ENCODE measurements at places on chromosomes 16 and 17.
A peak's percentile ranks its signal among the peaks of the same experiment; 100 is the strongest.

GRCh38 chr16:54418903-54419302 is 132.3 kb upstream of the IRX3 start:
- DNase-seq, result no peak

GRCh38 chr17:36118477-36119353 is 15.1 kb downstream of the CCL4 start:
- no peak for DNase-seq

DNA sequence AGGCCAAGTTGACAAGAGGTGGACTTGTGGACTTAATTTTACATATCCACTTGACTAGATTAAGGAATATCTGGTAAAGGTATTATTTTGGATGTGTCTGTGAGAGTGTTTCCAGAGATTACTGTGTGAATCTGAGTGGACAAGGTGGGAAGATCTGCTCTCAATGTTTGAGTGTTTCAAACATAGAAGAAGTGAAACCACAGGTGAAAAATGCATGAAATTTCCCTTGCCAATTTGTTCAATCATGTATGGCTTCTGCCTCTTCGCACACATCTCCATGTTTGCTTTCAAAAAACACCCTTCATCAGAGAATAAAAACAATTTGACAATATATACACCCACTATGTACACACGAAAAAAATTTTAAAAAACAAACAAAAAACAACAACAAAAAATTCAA is 152.7 kb downstream of the SALL1 start:
- no peak for DNase-seq

DNA sequence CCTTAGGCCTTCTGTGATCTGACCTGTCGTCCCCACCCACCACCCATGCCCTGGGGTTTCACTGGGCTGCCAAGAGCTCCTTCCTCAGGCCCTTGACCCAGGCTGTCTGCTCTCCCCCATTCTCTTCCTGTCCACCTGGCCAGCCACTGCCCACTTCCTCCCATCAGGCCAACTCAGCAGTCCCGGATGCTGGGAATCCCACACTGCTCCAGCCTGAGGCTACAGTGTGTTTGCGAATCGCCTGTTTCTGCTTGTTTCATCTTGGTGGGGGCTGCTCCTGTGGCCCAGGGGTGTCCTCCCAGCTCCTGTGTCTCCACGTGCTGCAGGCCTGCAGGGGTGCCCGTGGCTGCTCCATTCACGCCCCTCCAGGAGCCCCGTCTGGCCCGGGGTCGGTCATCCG is 839 bp upstream of the METRN start:
- no peak for DNase-seq

DNA sequence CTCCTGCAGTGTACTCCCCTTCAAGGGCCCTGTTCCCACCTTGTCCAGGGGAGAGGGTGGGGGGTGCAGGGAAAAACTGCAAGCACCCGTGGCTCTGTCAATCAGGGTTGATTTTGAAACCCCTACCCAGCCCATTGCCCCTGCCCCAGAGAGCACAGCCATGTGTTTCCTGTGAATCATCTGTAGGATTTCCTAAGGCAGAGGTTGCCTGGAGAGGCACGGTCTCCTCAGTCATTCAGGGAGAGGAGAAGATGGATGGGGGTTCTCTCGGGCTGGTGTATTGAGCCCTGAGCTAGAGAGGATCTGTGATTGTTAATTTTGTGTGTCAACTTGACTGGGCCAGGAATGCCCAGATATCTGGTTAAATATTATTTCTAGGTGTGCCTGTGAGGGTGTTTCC is 3.5 kb upstream of the AGRP start:
- no peak for DNase-seq

DNA sequence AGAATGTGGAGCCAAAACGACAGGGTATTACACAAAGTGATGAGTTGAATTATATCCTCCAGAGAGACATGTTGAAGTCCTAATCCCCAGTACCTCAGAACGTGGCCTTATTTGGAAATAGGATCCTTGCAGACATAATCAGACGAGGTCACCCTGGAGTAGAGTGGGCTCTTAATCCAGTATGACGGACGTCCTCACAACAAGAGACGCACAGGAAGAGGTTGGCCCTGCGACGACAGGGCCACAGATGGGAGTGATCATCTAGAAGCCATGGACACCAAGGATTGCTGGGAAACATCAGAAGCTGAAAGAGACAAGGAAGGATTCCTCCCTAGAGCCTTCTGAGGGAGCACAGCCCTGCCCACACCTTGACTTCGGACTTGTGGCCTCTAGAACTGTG is 142.4 kb upstream of the AXIN2 start:
- DNase-seq, result no peak

DNA sequence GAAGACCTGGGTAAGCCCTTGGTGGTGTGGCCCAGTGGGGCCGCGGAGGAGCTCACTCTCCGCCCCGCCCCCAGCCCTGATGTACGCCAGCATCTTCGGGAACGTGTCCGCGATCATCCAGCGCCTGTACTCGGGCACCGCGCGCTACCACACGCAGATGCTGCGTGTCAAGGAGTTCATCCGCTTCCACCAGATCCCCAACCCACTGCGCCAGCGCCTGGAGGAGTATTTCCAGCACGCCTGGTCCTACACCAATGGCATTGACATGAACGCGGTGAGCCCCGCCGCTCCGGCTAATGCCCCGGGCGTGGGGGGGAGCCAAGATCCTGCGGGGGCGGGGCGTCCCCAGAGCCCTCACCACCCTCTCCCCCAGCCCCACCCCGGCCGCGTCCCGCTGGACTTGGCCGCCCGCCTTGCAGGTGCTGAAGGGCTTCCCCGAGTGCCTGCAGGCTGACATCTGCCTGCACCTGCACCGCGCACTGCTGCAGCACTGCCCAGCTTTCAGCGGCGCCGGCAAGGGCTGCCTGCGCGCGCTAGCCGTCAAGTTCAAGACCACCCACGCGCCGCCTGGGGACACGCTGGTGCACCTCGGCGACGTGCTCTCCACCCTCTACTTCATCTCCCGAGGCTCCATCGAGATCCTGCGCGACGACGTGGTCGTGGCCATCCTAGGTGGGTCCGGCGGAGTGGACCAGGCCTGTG is 12.1 kb upstream of the DCAF7 start:
- DNase-seq, result no peak

DNA sequence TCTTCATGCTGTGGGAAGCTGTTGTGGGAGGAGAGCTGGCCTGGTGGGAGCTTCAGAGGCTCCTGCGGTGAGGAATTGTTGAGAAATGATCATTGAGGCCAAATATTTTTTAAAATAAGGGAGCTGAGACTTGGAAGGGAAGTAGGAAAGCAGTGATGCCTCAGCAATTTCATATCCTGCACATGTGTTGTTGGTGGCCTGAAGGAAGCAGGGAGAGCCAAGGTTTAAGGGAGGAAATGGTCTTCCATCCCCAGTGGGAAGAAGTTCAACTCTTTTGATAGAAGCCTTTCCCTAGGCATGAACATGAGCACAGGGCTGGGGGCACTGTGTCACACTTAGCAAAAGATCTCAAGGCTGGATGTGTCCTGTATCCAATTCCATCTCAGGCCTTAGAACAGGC is at the start of gene CCL14:
Gene CCL14, minus strand, starts transcription at position 87 of the 400 bp plus-strand sequence. Its CDS starts 80 bp downstream, at position 7.
- DNase-seq, result no peak

DNA sequence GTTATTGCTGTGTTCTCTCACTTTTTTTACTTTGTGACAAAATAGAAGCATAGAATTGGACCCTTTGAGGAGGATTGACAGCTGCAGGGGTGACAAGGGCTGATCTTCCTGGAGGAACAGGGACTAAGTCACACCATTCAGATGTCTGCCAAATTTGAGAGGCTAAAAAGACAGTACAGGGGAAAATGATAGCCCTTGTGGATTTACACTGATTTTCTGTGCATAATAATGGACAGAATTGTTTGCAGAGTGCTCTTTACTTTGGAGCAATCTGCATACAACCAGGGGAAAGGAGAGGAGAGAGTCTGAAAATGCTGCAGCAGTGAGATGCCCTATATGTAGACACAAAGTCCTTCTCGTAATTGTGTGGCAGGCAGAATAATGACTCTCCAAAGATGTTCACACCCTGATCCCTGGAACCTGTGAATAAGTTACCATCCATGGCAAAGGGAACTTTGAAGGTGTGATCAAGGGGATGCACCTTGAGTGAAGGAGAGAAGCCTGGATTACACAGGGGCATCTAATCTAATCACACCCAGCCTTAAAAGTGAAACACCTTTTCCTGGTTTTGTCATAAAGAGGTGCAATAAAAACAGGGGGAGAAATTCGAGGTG is 221.4 kb upstream of the CPHXL start:
- no peak for DNase-seq

GRCh38 chr17:50660887-50661345 is 26.2 kb downstream of the ABCC3 start:
- no peak for DNase-seq

GRCh38 chr17:57723427-57724025 is 21.6 kb downstream of the CCDC182 start:
- DNase-seq, result no peak

DNA sequence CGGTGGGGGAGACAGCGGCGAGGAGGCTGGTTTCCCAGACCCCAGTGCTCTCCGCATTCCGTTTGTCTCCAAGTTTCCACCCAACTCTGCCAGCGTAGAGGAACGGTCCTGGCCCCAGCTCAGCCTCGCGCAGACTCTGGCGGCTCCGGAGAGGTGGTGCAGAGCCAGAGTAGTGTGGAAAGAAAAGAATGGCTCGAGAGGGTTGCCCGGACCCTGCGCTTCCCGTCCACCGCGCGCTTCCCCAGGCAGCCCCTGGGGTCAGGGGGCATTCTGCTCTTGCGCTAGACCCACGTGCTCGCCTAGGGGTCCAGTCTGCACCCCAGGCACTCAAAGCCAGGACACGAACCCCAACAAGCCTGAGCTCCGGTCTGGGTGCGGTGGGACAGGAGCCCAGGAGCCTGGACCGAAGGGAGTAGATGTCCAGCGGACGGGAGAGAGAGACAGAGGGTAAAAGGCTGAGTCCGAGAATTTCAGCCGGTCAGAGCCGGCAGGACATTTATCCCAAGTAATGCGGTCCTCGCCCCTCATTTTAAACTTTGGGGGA is 3.8 kb downstream of the PMP22 start:
- DNase-seq, result peak; percentile 64

GRCh38 chr17:18921912-18922451 is 30.0 kb upstream of the SLC5A10 start:
- peak; percentile 22 for DNase-seq

GRCh38 chr17:46883871-46884520 is 32.6 kb downstream of the WNT9B start:
- no peak for DNase-seq

- DNase-seq, result peak; percentile 43
These were observed 77.2 kb downstream of the CNGB1 start for GRCh38 chr16:57893559-57894389.

GRCh38 chr17:78619334-78619733 is 42.1 kb upstream of the DNAH17 start:
- DNase-seq, result no peak

DNA sequence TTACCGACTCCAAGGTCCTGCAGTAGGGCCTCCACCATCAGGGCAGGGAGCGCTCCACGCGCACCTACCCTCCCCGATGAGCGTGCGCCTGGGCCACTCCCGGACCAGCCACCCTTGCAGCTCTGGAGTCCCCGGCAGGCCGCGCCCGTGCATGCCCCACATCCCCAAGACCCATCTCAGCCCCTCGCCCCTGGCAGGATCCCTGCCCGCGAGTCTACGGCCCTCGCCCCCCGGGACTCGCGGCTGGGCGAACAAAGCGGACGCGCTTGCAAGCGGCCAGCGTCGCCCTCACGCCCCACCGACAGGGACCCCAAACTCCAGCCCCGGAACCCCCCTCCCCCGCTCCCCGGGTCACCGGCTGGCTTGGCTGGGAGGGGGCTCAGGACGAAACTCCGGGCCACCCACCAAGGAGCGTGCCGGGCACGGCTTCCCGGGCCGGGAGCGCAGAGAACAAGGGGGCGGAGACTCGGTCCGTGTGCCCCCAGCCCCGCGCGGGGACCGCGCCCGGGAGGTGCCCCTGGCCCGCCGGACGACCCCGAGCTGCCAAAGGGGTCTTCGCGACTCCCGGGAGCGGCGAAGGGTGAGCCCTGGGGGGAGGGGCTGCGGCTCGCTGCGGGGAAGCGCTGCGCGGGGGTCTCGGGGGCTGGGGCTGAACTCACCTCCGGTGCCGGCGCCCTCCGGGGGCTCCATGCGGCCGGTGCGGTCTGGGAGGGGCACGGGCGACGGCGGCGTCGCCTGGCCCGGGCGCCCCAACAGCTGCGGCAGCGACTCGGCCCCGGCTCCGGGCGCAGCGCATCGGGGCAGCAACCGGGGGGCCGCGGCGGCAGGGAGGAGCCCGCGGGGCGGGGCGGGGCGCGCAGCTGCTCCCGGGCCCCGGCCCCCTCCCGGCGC is at the start of gene DBNDD1:
Gene DBNDD1, minus strand, starts transcription at position 805 of the 891 bp plus-strand sequence. Its CDS starts 115 bp downstream, at position 690.
- no peak for DNase-seq

GRCh38 chr16:23673971-23674614 is 4.6 kb upstream of the PLK1 start:
- DNase-seq, result no peak
